ENCODE measurements at places on chromosomes 7 and 10. TPM values are rescaled to one million over a fixed set of nuclear protein-coding genes. Genes with fewer than 3 reads are reported as not detected.

Gene SYT15B
- polyA plus RNA-seq, result 1.8 TPM

Gene MAGI2
- 2.2 TPM for polyA plus RNA-seq

Gene AOAH
- polyA plus RNA-seq, result not detected

Gene CH25H
- 18.0 TPM for polyA plus RNA-seq

Gene FLNC
- polyA plus RNA-seq, result 75.1 TPM

Gene CHST3
- polyA plus RNA-seq, result 10.4 TPM

Gene FKBP6
- polyA plus RNA-seq, result not detected

Gene TAS2R4
- polyA plus RNA-seq, result 0.13 TPM

Gene STEAP2
- polyA plus RNA-seq, result 20.2 TPM

Gene GOT1
- polyA plus RNA-seq, result 63.7 TPM

Gene SEMA3D
- 4.0 TPM for polyA plus RNA-seq

Gene NYAP1
- polyA plus RNA-seq, result not detected

Gene ADAM8
- polyA plus RNA-seq, result not detected

Gene TBXAS1
- polyA plus RNA-seq, result 2.2 TPM

Gene DRGX
- 0.09 TPM for polyA plus RNA-seq

Gene EPHA1
- polyA plus RNA-seq, result 0.80 TPM

Gene ENTPD1
- 0.29 TPM for polyA plus RNA-seq

Data from GM23248 (cell line).